Central memory CD8-positive, alpha-beta T cell (primary cell): ENCODE measurements at places on chromosomes 3 and 15.

DNA sequence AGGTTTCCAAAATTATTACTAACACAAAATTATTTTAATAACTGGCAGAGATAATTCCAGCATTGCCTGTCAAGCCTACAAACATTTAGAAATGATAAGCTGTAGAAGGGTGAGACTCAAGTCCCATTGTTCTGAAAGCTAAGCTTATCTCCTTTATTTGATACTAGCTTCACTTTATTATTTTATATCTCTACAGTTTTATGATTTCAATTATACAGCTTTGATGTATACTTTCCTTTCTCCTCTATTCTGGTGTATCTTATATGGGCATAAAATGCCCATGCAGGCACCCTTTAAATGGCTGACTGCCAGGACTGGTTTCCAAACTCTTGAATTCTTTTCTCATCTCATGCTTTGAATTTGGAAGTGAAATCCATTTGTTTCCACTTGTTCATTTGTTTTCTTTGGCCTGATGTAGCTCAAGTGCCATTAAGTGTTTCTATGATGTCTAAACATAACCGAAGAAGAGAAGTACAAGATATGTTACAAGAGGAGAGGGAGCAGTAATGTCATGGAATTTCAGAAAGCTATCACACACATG, 372.1 kb upstream of the ARHGEF26 start:
- no peak for DNase-seq

DNA sequence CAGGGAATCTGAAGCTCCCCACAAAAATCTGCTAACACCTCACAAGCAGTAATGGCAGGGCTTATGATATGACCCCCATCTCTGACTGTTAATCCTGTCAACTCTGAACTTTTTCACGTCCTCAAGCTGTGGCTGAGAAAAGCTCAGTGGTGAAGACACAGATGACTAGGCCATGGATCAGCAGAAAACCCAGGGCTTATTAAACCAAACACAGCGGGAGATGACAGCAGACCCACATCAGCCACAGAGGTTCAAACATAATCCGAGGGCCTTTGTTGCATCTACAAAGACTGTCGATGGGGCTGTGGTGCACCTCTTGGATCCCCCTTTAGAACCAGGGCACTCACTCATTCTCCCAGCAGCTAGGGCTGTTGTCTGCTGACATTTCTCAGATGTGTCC, 50.4 kb downstream of the GLB1 start:
- no peak for DNase-seq

DNA sequence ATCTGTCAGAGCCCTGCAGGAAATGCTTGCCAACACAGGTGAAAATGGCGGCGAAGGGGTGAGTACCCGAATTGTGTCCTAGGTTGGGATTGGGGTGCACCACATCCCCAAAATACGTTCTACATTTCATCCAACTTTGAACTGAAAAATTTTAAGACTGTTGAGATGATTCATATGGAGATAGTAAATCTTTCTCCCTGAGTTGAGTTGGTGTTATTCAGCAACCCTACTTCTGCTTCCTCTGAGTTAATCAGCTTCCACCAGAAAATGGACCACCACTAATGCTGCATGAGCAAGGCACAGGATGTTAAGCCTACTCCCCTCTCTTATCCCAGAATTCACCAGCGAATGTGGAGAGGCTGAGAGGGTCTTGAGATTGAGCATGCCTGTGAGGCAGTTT, 192.9 kb downstream of the RYR3 start:
- DNase-seq, result no peak

GRCh38 chr3:36501616-36502015, 121.3 kb downstream of the STAC start:
- DNase-seq, result no peak

DNA sequence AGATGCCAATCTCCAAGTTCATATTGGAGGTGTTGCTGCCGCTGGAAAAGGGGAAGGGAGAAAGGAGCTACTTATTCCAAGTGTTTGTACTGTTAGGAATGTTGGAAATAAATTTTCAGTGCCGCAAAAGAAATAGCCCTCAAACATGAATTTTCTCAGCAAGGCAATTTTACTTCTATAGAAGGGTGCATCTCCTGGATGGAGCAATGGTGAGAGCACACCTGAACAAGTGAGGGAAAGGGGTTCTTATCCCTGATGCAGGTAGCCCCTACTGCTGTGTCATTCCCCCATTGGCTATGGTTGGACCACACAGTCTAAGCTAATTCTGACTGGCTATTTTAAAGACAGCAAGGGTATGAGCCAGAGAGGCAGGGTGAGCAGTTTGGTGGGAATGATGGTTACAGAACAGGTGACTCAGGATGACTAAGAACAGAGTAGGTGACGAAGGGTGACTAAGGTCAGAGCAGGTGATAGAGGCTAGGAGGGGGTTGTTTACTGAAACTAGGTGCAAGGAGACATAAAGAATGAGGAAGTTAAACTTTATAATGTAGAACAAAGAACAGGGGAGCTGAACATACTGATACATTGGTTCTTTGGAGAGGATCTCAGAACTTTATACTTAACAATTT, 503.5 kb downstream of the EDEM1 start:
- no peak for DNase-seq

- no peak for DNase-seq
Observed at GRCh38 chr15:75811626-75812025, 31.6 kb upstream of the UBE2Q2 start.

- no peak for DNase-seq
Observed at GRCh38 chr3:105065895-105066839, 300.5 kb upstream of the ALCAM start.

- DNase-seq, result no peak
Observed at GRCh38 chr15:51252671-51253070, 85.7 kb downstream of the CYP19A1 start.

DNA sequence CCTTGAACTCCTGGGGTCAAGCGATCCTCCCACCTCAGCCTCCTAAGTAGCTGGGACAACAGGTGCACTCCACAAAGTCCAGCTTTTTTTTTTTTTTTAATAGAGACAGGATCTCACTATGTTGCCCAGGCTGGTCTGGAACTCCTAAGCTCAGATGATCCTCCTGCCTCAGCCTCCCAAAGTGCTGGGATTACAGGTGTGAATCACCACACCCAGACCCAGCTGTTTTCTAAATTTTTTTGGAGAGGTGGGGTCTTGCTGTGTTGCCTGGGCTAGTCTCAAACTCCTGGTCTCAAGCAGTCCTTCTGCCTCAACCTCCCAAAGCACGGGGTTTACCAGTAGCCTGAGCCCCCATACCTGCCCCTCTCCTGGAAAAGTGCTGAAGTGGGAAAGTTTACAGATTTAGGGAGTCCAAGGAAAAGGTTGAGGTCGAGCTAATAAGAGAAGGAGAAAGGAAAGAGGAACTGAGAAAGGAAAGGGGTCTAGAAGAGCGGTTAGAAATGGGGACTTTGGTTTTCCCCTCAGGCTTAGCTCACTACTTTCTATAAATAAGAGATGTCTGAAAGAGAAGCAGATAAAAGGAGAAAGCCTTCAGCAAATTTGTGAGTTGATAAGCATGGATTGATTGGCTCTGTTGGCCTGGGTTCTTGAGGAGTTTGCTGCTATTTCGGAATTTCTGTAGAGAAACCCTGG, 23.6 kb downstream of the UBE2E1 start:
- no peak for DNase-seq

DNA sequence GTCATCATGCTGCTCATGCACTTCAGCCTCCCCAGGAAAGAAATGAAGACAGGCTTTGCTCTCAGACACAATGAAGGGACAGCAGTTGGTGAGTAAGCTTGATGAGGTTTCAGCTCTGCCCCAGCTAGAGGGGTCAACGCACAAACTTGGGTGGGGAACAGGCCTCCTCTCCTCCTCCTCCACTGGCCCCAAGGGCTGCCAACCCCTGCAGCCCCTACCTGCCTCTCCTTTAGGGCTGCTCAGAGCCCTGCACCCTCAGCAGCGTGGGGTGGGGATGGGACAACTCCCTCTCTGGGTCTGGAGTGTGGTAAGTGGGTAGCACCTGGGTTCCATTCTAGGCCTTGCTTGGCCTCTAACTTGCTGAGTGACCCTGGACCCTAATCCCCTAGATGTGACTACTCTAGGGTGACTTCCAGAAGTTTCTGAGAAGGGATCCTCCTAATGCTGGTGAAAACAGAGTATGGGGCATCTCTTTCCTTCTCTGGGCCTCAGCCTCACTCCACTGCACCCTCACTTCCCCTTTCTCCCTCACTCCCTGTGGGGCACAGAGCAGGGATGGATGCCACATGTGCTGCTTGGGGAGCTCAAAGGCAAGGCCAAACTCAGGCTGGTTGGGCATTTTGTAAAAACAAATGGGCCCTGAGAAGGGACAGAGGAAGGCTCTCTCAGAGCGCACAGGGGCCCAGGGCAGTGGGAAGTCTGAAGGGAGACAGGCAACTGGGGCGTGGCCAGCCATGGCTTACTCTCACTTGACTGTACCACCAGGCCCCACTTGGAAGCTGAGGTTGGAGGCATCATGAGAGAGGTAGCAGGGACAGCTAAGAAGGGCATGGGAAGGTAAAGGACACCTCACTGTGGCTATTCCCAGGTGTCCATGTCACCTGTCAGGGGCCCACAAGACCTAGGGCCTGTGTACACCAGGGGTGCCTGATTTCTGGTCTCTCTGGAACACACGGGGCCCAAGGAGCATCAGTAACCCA, 64.0 kb downstream of the SYNM start:
- no peak for DNase-seq

GRCh38 chr3:54888162-54888561, 39.7 kb downstream of the LRTM1 start:
- no peak for DNase-seq
